Muscle of leg (tissue), 16 donors: ENCODE measurements at places on chromosomes 3 and 15. TPM values are rescaled to one million over a fixed set of nuclear protein-coding genes. Genes with fewer than 3 reads are reported as not detected.

The FBXW12 gene
- total RNA-seq, result 0.09 TPM

The CCR3 gene
- total RNA-seq, result not detected

The ADGRG7 gene
- not detected for total RNA-seq

The CD200 gene
- total RNA-seq, result 7.5 TPM

The PROS1 gene
- total RNA-seq, result 22.5 TPM

The ZMYND10 gene
- total RNA-seq, result 0.49 TPM
